ENCODE measurements at places on chromosomes 5 and 9.

DNA sequence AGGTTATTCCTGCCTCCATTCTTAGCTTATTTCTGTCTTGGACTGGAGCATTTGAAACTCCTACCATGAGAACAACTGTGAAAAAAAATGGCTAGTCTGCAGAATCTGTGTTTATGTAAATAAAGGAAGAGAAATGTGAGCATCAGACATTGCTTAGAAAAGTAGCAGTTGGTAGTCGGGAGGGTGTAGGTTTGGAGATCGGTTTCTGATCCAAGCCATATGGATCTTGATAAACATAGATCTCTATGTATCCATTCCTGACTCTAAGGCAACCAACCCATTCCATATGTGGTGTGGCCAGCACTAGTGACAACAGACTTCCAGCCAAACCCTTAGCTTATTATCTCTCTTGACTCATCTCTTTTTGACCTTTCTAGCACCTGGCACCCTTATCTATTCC, 127.1 kb downstream of the NMUR2 start:
- DNase-seq: no peak

- DNase-seq: no peak
Observed at GRCh38 chr5:124111886-124112285, 599.9 kb downstream of the CSNK1G3 start.

- no peak for DNase-seq
Observed at GRCh38 chr9:137784641-137785513, 92.7 kb upstream of the CACNA1B start.

GRCh38 chr5:68538814-68539420, 323.4 kb downstream of the PIK3R1 start:
- no peak for DNase-seq

- DNase-seq: no peak
Observed at GRCh38 chr9:30970186-30970585, 1414.3 kb upstream of the ACO1 start.

- DNase-seq: no peak
Observed at GRCh38 chr5:169809281-169809680, 171.0 kb downstream of the INSYN2B start.

DNA sequence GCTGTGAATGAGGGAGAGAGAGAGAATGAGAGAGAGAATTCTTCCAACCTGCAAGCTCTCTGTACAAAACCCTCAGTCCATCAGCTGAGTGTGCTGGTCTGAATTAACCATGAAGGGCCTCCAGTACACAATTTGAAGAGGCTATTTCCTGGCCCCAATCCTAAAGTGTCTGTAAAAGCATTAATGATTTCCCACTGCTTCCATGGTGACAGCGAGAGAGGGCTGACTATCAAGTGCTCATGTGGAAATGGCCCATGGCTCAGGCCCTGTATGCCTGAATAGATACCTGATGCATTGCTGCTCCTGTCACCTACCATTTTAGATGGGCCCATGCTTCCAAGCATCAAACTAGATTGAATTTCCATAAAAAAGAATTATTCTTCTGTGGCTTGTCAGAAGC, 592.4 kb downstream of the KIF4B start:
- no peak for DNase-seq

- no peak for DNase-seq
Observed at GRCh38 chr5:58317009-58317408, 142.9 kb downstream of the PLK2 start.
